GM23338 (cell line): ENCODE measurements at places on chromosomes 1 and 21. TPM values are rescaled to one million over a fixed set of nuclear protein-coding genes. Genes with fewer than 3 reads are reported as not detected.

The GJA9 gene
- total RNA-seq, result not detected in 2 replicates

The ACOT11 gene
- 2.7 and 3.7 TPM in 2 replicates for total RNA-seq

DNA sequence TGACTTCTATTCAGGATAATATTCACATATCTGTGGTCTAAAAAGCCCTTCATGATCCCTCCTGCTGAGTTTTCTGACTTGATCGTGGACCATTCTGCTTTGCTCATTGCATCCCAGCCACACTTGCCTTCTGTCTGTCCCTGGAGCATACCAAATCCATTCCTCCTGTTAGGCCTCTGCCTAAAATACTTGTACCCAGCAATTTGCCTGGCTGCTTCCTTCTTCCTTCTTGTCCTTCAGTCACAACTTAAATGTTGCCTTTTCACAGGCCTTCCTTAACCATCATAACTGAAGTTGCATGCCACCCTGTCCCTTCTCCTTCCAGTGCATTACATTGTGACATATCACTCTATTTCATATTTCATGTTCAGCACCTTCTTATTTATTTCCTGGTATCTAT lies 4.3 kb downstream of the CR2 start:
- peaks cover 31% of the 10 kb centered on the region for H3K27me3 ChIP-seq
- no peaks in the 10 kb centered on the region; the same call in 1 of the 2 replicates for H3K4me1 ChIP-seq
- H3K27ac ChIP-seq, result no peak overlapping the region
- H3K36me3 ChIP-seq, result no peaks in the 10 kb centered on the region
- DNase-seq, result no peak
- no peak overlapping the region for H3K4me3 ChIP-seq

DNA sequence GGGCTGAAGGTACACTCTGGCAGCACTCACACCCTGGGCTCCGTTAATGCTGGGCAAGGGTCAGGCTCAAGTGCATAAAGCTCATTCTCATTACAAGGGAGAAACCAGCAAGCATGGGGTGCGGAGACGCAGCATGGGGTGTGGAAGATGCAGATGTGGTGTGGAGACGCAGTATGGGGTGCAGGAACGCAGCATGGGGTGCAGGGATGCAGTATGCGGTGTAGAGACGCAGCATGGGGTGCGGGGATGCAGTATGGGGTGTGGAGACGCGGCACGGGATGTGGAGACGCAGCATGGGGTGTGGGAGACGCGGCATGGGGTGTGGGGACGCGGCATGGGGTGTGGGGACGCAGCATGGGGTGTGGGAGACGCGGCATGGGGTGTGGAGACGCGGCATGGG lies 390.7 kb downstream of the NPHP4 start:
- H3K27me3 ChIP-seq, result no peaks in the 10 kb centered on the region
- H3K36me3 ChIP-seq, result 0 out of 2 replicates have a peak, but pooled peaks cover 7% of the 10 kb centered on the region
- H3K27ac ChIP-seq, result no peak overlapping the region
- no peak overlapping the region for H3K4me3 ChIP-seq
- no peak for DNase-seq
